Kidney epithelial cell (primary cell): ENCODE measurements at places on chromosomes 7 and 10. TPM values are rescaled to one million over a fixed set of nuclear protein-coding genes. Genes with fewer than 3 reads are reported as not detected.

Gene GNGT1
- not detected in 2 replicates for total RNA-seq

Gene AKR1C2
- total RNA-seq, result 0.27 and 2.0 TPM in 2 replicates

Gene CUZD1
- 1.2 and 1.4 TPM in 2 replicates for total RNA-seq

Gene IDI2
- total RNA-seq, result 0.13 TPM in 1 of 2 replicates, not detected in the other

Gene LLCFC1
- not detected in 2 replicates for total RNA-seq

Gene ELOVL3
- total RNA-seq, result 0.55 and 1.1 TPM in 2 replicates

Gene MYO3A
- total RNA-seq, result 0.34 and 2.3 TPM in 2 replicates

Gene AKR1C8
- 0.21 TPM in 1 of 2 replicates, not detected in the other for total RNA-seq

Gene SYCE1
- 0.27 and 0.50 TPM in 2 replicates for total RNA-seq

Gene CALCR
- not detected in 2 replicates for total RNA-seq

Gene SLIT1
- 0.07 and 0.17 TPM in 2 replicates for total RNA-seq

Gene LBX1
- not detected in 2 replicates for total RNA-seq

Gene OR6B1
- not detected in 2 replicates for total RNA-seq

Gene KCNMA1
- 18.9 and 23.6 TPM in 2 replicates for total RNA-seq

Gene CCDC136
- total RNA-seq, result 7.1 and 7.2 TPM in 2 replicates

Gene GLI3
- 6.2 and 7.3 TPM in 2 replicates for total RNA-seq

Gene PPP1R9A
- total RNA-seq, result 13.3 and 19.9 TPM in 2 replicates

Gene TAS2R41
- not detected in 2 replicates for total RNA-seq

Gene FAM25C
- 7.0 and 36.4 TPM in 2 replicates for total RNA-seq

Gene ATP6V0E2
- total RNA-seq, result 40.8 and 55.7 TPM in 2 replicates

Gene MYL10
- not detected in 2 replicates for total RNA-seq

Gene RINT1
- 14.2 and 21.9 TPM in 2 replicates for total RNA-seq

Gene GIMAP6
- total RNA-seq, result 0.34 TPM in 1 of 2 replicates, not detected in the other

Gene KCNIP2
- 0.29 and 0.48 TPM in 2 replicates for total RNA-seq

Gene MGMT
- total RNA-seq, result 36.1 and 37.5 TPM in 2 replicates

Gene TCAF2
- total RNA-seq, result 0.07 and 0.17 TPM in 2 replicates

Gene GDF2
- not detected in 2 replicates for total RNA-seq

Gene PPP1R17
- total RNA-seq, result not detected in 2 replicates

Gene SPDYE2B
- total RNA-seq, result not detected in 2 replicates

Gene PALD1
- 3.4 and 3.9 TPM in 2 replicates for total RNA-seq

Gene GPER1
- 0.08 and 0.55 TPM in 2 replicates for total RNA-seq

Gene CCDC146
- 1.4 and 5.6 TPM in 2 replicates for total RNA-seq

Gene ENTPD1
- 0.17 and 0.34 TPM in 2 replicates for total RNA-seq

Gene GNA12
- 40.7 and 50.5 TPM in 2 replicates for total RNA-seq

Gene ZNF365
- 4.7 and 6.9 TPM in 2 replicates for total RNA-seq

Gene STEAP4
- 1.7 and 2.3 TPM in 2 replicates for total RNA-seq

Gene GNAI1
- 17.7 and 21.6 TPM in 2 replicates for total RNA-seq

Gene MRPL43
- 84.1 and 92.3 TPM in 2 replicates for total RNA-seq

Gene ACHE
- 1.3 and 6.4 TPM in 2 replicates for total RNA-seq

Gene HOXA10
- 29.1 and 30.9 TPM in 2 replicates for total RNA-seq

Gene MSS51
- 0.54 and 0.55 TPM in 2 replicates for total RNA-seq

Gene NPC1L1
- total RNA-seq, result 0.96 and 1.5 TPM in 2 replicates

Gene SEMA3C
- total RNA-seq, result 84.8 and 113 TPM in 2 replicates

Gene TRPV5
- total RNA-seq, result not detected in 2 replicates

Gene SFTPD
- total RNA-seq, result not detected in 2 replicates

Gene ARMH3
- total RNA-seq, result 10.7 and 11.1 TPM in 2 replicates

Gene SPRN
- total RNA-seq, result 0.55 and 2.1 TPM in 2 replicates

Gene NPSR1
- total RNA-seq, result not detected in 2 replicates

Gene ZNF488
- 0.29 and 0.68 TPM in 2 replicates for total RNA-seq

Gene BEND7
- 26.2 and 31.5 TPM in 2 replicates for total RNA-seq
